ENCODE measurements at places on chromosomes 6 and 20.

GRCh38 chr20:38460040-38460623 lies 12.5 kb upstream of the RALGAPB start:
- no peak for DNase-seq

- DNase-seq = no peak
Measured at GRCh38 chr6:11778648-11779328, at the start of gene ADTRP. Gene ADTRP, minus strand, starts transcription at chr6:11778803. Its CDS starts 44 bp downstream, at chr6:11778759.

GRCh38 chr6:143060354-143060805 lies 309 bp upstream of the AIG1 start:
- DNase-seq = peak; percentile 82

DNA sequence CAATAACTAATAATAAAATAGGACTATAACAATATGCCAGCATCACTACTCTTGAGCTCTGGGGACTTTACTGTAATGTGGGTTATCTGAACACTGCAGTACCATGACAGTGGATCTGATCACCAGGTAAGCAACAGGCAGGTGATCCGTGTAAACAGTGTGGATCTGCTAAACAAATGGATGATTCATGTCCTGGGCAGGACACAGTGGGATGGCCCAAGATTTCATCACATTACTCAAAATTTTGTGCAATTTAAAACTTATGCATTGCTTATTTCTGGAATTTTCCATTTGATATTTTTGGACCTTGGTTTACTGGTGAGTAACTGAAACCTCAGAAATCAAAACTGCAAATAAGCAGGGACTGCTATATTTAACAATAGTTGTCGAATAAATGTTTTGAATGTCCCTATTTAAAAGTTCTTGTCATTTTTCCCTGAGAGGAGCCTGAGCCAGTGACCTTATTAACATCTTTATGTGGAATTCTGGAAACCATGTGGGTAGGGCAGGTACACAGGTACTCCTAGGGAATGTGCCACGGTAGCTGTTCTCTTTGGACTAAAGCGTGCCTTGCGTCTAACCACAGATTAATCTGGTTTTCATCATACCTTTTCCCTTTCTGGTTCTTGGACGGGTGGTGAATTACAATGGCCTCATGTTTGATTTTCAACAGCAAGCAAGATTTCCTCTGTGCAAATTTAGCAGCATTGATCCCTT lies 214.5 kb upstream of the SASH1 start:
- DNase-seq = no peak

Measured in AG08396 (cell line).